NCI-H1930 (cell line): ENCODE measurements at places on chromosomes 12 and 14.
A peak's percentile ranks its signal among the peaks of the same experiment; 100 is the strongest.

- DNase-seq: no peak
Observed at GRCh38 chr14:32719601-32720000, 219.1 kb upstream of the NPAS3 start.

GRCh38 chr14:47509957-47510356 is 165.4 kb downstream of the MDGA2 start:
- DNase-seq: no peak

- DNase-seq: peak; percentile 62
Observed at GRCh38 chr14:103628684-103629502, at the start of gene KLC1. Gene KLC1 (plus strand): TSS chr14:103629211. CDS start chr14:103654565, 25,354 bp downstream.

- DNase-seq: no peak
Observed at GRCh38 chr12:107302649-107303341, 209.4 kb upstream of the CRY1 start.

DNA sequence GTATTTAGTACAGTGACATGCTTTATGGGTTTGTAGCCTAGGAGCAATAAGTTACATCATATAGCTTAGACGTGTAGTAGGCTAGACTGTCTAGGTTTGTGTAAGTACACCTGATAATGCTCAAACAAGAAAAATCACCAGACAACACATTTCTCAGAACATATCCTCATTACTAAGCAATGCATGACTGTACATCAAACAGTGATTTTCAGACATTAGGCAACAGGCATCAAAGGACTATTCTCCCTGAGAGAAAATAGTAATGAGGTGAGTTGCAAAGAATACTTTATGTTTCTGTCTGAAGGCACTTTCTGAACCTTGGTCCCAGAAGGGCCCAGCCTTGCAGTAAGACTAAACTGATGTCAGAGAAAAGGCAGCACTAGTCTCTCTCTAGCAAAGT is 48.4 kb upstream of the SYT10 start:
- DNase-seq: no peak

DNA sequence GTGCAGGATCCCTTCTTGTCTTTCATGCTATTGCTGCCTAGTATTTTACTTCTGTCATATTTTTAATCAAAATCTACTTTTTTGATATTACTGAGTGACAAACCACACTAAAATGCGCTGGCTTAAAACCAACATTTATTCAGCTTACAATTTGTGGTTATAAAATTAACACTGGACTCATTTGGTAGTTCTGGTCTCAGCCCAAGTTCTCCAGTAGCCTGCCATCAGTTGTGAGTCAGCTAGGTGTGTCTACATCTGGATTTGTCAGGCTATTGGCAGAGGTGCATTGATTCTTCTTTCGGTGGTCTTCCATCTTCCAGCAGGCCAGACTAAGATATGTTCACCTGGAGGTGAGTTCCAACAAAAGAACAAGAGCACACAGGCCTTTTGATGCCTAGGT is 765.1 kb upstream of the FBXO33 start:
- no peak for DNase-seq

DNA sequence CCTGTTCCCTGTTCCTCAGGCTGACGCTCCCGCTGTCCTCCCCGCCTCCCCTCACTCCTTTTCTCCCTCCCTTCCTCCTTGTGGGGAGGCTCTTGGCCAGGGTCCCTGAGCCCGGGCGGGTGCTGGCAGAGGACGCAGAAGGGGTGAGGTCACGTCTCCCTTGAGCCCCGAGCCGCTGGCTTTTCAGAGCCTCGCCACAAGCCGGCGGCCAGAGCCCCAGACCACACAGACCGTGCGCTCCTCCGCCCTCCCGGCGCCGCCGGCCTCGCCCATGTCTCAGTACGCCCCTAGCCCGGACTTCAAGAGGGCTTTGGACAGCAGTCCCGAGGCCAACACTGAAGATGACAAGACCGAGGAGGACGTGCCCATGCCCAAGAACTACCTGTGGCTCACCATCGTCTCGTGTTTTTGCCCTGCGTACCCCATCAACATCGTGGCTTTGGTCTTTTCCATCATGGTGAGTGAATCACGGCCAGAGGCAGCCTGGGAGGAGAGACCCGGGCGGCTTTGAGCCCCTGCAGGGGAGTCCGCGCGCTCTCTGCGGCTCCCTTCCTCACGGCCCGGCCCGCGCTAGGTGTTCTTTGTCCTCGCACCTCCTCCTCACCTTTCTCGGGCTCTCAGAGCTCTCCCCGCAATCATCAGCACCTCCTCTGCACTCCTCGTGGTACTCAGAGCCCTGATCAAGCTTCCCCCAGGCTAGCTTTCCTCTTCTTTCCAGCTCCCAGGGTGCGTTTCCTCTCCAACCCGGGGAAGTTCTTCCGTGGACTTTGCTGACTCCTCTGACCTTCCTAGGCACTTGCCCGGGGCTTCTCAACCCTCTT is at the start of gene TMEM233:
Gene TMEM233, plus strand, starts transcription at position 197 of the 821 bp plus-strand sequence. Its CDS starts 75 bp downstream, at position 272.
- no peak for DNase-seq

DNA sequence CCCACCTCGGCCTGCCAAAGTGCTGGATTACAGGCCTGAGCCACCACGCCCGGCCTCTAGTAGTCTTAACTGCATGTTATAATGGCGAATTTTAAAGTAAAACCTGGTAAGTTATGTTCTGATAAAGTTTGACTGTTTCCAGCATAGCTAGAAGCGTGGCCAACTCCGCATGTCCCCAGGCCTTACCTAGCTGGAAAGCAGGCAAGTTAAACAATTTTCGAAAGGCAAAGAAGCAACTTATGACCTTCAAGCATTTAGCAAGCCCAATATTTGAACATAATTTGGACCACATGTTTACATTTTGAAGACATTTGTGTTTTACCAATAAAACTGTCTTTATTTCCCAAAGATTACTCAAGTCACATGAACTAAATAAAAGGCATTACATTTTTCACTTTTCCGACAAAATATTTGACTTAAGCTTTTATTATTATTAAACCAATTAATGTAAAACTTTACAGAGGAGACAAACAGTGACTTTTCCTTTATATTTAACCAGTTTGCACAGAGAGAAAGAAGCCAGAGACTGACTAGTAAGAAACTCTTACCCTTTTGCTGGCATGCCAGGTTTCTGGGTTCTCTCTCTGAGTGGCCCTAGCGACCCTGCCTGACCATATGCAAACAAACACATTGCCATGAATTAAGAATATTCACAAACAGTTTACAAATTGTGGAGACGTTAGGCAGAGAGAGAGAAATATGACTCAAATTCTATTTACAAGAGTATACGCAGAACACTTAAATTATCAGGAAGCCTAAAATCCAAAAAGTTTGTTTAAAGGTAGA is 106.3 kb downstream of the RIN3 start:
- DNase-seq: no peak

DNA sequence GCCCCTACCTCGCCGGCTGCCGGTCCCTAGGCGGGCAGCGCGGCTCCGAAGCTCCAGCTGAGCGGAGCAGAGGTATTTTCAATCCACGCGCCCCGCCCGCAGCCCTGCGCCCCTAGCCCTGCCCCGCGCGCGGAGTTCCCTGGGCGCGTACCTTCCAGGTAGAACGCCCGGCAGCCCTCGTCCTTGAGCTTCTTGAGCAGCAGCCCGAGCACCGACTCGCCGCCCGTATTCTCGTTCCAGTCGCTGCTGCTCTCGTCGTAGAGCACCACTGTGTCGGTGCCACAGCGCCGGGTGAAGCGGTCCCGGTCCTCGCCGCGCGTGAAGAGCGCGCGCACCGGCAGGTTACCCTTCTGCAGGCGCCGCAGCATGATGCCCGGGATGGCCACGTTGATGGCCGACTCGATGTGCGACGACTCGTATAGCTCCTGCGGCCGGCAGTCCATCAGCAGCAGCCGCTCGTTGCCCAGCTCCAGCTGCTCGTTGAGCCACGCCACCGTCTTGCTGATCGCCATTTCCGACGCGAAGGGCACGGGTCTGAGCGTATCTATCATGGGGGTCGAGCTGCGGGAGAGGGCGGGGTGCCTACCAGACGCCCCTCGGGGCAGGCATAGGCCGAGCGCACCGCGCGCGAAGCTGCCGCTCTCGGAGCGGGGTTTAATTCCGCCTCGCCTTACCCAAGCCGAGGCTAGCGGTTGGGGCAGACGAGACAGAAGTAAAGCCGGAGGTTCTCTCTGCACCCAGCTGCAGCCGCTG is 636 bp downstream of the DUSP6 start:
- DNase-seq: peak; percentile 32

- no peak for DNase-seq
Observed at GRCh38 chr12:78739653-78740052, 124.9 kb upstream of the SYT1 start.

DNA sequence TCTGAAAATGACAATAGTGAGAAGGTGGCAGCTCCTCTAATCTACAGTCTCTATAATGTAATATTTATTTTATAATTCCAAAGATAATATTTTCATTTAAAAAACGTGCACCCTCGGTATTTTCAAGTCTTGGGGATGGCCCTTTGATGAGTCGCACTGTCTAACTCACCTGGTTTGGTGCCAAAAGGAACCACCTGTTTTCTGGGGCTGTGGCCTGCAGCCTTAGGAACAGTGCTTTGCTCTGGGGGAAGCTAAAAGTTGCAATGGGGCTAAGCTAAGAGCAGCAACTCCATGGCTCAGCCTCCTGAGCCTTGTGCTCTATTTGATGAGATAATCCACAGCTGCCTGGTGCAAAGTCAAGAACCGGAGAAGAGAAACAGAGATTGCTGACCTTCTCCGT is 6.4 kb upstream of the ENDOU start:
- no peak for DNase-seq

DNA sequence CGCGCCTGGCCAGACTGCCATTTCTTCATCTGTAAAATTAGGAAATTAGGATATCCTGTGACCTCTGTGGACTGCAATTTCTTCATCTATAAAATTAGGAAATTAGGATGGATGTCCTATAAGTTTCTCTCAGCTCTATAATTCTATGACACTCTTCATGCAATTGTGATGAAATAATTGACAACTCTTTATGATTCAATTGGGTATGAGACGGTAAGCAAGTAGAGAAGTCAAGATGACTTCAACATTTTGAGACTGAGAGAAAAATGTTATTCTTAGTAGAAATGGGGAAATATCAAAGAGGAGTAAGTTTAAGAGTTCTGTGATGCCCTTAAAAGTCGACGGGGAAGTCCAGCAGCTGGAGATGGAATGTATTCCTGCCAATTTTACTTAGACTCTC is 12.0 kb downstream of the KIAA0586 start:
- no peak for DNase-seq

DNA sequence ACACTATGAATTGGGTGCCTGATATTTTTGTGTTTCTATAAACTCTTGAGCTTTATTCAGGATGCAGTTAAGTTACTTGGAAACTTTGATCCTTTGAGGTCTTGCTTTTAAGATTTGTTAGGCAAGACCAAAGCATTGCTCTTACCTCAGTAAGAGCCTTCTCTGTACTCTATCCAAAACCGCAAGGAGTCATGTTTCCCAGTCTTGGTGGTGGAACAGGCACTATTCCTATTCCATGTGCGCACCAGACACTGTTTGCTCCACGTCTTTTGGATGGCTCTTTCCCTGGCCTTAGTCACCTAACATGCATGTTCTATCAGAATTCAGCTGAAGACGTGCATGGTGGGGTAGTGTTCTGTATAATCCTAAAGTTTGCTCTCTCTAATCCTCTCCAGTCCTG is 23.5 kb downstream of the CSRP2 start:
- DNase-seq: no peak

DNA sequence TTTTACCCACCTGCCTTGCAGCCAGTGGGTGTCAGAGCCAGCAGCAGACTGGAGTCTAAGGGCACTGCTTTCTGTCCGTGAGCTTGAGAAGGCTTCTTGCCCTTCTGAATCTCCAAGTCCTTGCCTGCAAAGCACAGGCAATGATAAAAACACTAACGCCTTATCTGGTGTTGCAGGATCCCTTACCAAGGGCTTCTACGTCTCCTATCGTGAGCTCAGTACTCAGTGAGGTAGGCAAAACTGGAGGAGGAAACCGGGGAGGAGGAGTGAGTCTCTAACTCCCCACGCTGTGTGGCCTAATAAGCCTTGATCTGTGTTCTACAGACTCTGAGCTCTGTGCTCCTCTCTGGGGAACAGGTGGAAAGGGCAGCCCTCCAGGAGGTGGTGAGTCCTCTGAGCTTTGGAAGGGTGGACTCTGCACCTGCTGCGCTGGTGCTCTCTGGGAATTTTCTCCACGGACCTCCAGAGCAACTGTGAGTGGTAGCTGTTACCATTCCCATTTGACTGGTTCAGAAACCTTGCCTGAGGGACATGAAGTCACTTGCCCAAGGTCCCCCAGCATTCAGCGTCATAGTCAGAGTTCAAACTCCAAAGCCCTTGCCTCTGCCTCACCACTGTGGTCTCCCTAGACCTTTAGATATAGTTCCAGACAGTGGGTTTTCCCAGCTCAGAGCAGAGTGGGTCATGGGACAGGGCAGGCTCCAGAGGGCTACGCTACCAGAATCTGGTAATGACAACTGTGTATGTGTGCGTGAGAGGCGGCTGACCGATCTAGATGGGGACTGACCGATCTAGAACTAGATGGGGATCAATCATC is 7.0 kb upstream of the MARK3 start:
- DNase-seq: no peak

GRCh38 chr12:29207120-29207519 is 58.0 kb downstream of the FAR2 start:
- DNase-seq: no peak

DNA sequence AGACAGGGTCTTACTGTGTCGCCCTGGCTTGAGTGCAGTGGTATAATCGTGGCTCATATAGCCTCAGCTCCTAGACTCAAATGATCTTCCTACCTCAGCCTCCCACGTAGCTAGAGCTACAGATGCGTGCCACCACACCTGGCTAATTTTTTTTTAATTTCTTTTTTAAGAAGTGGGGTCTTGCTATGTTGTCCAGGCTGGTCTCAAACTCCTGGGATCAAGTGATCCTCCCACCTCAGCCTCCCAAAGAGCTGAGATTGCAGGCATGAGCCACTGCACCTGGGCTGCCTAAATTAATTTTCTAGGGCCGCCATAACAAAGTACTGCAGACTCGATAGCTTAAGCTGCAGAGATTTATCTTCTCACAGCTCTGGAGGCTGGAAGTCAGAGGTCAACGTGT is 9.1 kb downstream of the LTBR start:
- DNase-seq: no peak

DNA sequence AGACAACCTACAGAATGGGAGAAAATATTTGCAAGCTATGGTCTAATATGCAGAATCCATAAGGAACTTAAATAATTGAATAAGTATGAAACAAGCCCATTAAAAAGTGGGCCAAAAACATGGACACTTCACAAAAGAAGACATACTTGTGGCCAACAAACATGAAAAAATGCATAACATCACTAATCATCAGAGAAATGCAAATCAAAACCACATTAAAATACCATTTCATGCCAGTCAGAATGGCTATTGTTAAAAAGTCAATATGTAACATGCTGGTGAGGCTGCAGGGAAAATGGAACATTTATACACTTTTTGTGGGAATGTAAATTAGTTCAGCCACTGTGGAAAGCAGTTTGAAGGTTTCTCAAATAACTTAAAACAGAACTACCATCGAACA is 945.4 kb upstream of the FLRT2 start:
- no peak for DNase-seq
